ENCODE measurements at places on chromosomes 2 and 18. TPM values are rescaled to one million over a fixed set of nuclear protein-coding genes. Genes with fewer than 3 reads are reported as not detected.

Gene GIGYF2
- total RNA-seq = 66.3 TPM

Gene ALPP
- total RNA-seq = 0.15 TPM

Gene CRYBA2
- total RNA-seq = 6.9 TPM

Gene ADAM23
- total RNA-seq = 0.79 TPM

Gene GATA6
- 46.1 TPM for total RNA-seq

Gene CNDP1
- total RNA-seq = not detected

Gene EVX2
- total RNA-seq = not detected

Gene FAM110C
- 26.6 TPM for total RNA-seq

Gene DYNAP
- total RNA-seq = not detected

Gene NPPC
- total RNA-seq = not detected

Gene CNTNAP5
- 0.08 TPM for total RNA-seq

Gene COLEC12
- total RNA-seq = 2.7 TPM

Gene CCDC88A
- total RNA-seq = 5.5 TPM

Gene HTR2B
- total RNA-seq = 0.22 TPM

Gene LYPD6B
- total RNA-seq = 7.0 TPM
